AG20443 (cell line): ENCODE measurements at places on chromosomes 11 and 22.

DNA sequence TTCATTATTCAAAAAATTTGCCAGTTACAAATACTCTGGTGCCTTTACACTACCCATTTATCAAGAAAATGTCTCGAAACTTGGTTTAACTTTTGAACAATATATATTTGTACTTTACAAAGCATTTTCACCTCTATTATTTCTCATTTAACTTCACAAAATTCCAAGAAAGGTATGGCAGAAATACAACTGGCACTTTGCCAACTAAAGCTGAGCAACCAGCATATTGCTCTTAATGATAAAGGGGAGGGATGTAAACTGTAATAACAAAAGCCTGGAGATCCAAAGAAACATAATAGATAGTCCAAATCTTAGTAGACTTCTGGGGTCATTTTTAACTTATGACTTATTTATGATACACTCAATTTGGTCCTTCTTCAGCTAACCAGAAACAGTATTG lies 7.7 kb downstream of the PITPNB start:
- DNase-seq = no peak

- DNase-seq = no peak
These were observed 77.0 kb downstream of the ST3GAL4 start for GRCh38 chr11:126432525-126432924.

DNA sequence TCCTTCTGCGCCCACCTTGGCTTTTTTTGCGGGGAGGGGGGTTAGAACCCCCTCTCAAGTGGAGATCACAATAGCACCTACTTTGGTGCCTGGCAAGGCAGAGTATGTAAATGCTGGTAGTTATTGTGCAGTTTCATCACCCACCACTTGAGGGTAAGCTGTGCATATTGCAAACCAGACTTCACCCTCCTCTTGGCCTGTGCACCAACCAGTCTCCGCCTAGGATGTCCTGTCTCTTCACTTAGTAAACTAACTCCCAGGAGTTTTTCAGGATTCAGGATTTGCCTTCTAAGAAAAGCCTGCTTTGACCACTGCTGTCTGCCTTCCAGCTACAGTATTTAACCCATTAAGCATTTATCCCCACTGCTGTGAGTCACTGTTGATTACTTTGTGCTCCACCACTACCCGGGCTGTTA lies 2.0 kb upstream of the UBXN1 start:
- peak; percentile 75 for DNase-seq

DNA sequence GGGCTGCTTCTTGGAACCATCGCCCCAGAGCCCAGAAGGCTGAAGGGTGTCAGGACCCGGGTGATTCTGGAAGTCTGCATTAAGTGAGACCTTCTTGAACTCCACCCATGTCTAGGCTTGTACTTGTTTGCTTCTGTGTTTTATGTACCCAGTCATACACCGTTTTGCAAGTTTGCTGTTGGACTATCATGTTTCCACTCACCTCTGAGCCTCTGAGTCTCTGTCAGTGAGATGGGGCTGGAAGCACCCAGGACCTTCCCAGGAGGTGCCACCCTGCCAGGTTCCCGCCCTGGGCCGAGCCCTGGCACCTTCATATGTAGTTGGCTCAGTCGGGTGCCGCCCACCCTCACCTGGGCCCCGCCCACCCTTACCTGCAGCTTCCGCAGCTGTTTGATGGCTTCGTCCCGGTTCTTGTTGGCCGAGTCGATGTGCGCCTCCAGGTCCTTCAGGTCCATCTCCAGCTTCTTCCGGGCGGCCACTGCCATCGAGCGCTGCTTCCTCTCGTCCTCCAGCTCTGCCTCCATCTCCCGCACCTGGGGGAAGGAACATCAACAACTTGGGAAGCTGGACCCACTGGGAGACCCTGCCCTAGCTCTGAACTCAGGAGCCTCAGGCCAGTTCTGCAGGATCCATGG lies 35.1 kb downstream of the APOL1 start:
- no peak for DNase-seq

DNA sequence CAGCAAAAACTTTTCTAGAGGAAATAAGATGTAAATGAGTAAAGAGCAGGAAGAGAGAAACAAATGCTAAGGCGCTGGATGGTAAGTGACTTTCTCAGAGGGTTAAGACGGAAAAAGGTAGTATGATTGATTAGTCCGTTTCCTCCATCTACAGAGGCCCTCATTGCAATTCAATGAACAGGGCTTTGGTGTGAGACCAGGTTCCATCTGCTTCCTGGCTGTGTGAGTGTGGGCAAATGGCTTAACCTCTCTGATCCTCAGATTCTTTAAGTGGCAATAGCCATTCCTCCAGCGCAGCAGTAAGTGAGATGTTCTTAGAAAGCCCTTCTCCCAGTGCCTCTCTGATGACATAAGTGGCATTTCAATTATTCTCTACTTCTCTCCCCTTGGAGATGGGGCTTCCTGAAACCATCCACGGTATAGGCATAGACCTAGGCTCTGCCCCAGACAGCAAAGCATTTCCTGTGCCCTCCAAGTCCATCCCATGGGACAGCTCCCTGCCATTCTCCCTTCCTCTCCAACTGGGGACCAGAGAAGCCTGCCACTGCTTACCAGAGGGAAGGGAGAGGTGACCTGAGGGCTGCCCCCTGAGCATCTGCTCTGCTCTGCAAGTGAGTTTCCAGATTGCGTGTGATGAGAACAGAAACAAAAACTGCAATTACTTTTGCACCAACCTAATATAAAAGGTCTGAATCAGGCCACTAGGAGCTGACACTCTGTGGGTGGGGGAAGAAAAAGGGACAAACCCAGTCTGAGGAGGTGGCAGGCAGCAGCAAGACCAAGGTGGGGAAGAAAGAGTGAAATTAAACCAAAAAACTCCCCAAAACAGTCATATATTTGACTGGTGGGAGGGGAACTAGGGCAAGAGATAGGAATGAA lies 12.7 kb upstream of the CD44 start:
- peak; percentile 12 for DNase-seq

- DNase-seq = no peak
These were observed 17.5 kb upstream of the MUC5B start for GRCh38 chr11:1205121-1205986.

- no peak for DNase-seq
These were observed 99.5 kb downstream of the SNX19 start for GRCh38 chr11:130816546-130817329.

DNA sequence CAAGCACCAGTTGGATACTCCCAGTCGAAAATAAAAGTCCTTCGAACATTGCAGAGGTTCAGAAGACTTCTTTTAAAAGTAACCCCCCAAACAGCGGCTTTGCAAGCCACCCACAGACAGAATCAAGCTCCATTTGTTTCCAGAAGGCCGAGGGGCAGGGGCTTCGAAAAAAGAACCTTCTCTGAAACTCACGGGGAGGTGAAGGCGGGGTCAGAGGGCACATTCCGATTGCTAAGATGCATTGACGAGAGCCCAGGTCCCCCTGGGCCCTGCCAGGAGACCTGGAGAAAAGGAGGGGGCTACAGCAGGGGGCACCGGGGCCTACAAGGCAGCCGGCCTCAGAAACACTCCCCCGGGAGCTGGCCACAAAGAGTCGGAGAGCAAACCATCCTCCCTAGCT lies 306.8 kb downstream of the MN1 start:
- DNase-seq = no peak

DNA sequence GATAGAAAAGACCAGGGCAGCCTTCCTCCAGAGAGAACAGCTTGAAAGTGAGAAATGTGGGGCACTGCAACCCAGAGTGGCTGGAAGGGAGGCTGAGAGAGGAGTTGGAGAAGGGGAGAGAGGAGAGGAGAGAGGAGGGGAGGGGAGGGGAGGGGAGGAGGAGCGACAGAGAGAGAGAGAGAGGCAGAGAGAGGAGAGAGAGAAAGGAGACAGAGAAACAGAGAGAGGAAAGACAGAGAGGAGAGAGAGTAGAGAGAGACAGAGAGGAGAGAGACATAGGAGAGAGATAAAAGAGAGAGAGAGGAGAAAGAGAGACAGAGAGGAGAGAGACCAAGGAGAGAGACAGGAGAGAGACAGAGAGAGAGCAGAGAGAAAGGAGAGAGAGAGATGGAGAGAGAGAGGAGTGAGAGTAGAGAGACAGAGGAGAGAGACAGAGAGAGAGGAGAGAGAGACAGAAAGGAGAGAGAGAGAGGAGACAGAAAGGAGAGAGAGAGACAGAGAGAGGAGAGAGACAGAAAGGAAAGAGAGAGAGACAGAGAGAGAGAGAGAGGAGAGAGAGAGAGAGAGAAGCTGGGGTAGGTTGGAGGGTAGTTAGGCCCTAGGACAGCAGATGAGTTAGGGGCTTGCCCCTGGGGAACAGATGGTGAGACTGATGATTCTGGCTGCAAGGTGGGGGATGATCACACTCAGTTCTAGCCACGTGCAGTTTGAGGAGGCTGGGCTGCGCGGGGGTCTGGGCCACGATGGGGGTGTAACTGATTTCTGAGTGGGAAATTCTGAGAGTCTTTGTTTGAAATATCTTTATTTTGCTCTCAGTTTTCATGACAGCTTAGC lies 8.5 kb upstream of the SCYL1 start:
- no peak for DNase-seq

DNA sequence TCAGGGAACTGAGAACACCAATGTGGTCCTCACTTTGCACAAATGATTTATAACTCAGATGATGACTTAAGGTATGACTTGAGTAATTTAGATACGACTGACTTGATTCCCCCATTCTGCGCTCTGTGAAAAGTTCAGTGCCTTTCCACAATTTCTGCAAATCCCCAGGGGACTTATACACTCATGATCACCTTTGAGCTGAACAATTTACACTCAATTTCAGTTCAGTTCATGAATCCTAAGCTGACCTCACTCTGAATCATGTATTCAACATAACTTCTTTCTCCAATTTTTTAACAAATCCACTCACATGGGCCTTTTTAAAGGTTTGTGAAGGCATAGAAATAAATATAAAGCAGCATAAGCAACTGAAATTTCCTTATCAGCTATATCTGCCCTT lies 274.2 kb downstream of the FAM76B start:
- DNase-seq = no peak

- DNase-seq = no peak
These were observed 122.4 kb upstream of the OPCML start for GRCh38 chr11:133654630-133655212.

DNA sequence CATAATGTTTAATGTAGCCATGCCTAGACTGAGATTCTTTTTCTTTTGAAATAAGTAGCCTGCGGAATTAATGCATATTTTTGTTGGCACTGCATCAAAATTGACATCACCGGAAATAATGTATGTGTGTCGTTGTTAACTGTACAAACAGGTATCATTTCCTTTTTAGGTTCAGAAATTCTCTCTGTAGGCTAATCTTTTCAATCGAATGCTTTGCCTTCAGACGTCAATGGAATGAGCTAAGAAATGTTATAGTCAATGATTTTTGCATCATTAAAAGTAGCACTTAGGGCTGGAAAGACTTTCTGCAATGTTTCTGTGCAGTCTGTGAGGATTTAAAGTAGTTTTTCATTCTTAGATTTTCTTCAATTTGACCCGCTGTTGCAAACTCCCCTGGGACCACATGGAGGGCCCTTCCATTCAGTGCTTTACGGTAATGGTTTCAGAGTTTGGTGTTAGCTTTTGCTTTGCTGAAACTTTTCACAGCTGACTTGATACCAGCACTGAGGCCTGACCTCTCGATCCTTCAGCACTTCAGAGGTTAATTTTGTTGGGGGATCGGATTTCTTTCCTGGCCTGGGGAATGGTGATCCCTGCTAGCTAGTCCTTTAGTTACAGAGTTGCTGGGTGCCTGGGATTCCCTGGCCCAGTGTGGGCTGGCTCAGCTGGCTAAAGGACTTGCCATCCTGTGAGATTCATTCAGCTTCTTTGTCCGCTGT lies 137.8 kb downstream of the DBX1 start:
- DNase-seq = no peak

DNA sequence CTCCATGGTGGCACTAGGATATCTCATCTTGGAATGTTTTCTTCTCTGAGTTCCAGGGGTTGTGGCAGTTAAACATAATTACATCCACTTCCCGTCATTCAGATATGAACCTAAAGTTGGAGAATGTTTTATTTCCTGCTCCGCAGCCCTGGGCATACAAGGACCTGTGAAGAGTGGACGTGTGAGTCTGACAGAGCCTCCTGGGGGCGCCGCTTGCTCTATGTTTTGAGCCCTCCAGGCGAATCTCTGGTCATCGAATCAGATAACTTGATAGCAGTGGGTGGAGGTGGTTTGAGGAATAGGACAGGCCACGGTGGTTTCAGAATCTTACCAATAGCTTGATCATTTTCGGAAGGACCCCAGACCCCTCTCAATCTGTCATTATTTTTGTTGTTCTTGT lies 174.2 kb downstream of the NTM start:
- DNase-seq = no peak

GRCh38 chr22:43618517-43618916 lies 193.6 kb downstream of the EFCAB6 start:
- DNase-seq = no peak

DNA sequence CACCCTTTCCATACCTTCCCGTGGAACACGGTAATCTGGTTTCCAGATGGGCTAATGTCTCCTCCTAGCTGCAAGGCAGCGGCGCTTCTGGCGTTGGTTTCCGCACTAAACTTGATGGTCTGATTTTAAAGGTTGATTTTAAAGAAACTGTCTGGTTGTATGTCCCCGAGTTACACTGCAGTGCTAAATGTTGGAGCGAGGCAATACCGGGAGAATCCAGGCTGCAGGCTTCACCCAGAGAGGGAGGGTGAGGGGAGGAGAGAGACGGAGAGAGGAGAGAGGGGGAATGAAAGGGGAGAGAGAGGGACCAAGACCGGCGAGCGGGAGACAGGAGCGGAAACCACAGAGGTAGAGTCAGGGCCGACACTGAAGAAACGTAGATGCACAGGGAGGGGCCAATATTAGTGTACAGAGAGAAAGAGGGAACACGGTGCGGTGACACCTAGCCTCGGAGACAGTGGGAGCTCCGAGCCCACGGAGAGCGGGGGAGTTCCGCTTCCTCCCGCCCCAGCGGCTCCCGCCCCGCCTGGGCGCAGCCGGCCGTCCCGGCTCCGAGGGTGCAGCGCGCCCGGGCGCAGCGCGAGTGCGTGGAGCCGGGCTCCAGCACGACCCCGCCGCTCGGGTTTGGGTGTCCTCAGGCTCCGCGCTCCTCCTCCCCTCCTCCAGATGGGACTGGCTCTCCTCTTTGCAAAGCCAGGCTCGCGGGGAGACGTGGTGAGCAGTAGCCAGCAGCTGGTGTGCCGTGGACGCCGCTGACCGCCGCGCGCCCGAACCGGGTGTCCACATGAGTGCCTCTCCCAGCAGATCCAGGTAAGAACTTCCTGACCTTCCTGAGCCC lies 71.9 kb upstream of the GRAMD1B start:
- DNase-seq = peak; percentile 66

DNA sequence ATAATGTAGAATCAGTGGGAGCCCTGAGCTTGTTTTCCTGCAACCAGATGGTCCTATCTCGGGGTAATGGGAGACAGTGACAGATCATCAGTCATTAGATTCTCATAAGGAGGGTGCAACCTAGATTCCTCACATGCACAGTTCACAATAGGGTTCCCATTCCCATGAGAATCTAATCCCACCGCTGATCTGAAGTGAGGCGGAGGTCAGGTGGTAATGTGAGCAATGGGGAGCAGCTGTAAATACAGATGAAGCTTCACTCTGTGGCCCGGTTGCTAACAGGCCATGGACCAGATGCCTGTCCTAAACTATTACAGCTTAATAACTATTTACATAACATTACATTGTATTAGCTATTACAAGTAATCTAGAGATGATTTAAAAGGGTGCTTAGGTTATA lies 17.0 kb downstream of the DIXDC1 start:
- DNase-seq = no peak
